DMS153 (cell line): ENCODE measurements at places on chromosomes 12 and 14.

GRCh38 chr12:104136577-104136976, 1.4 kb downstream of the NFYB start:
- DNase-seq = no peak

GRCh38 chr12:78209846-78210505, 379.3 kb downstream of the NAV3 start:
- DNase-seq = peak; percentile 99

GRCh38 chr12:64624035-64624434, 13.7 kb downstream of the RASSF3 start:
- DNase-seq = no peak

GRCh38 chr12:12070674-12071656, at the start of gene BCL2L14:
BCL2L14 (plus strand) TSS chr12:12070939; CDS start chr12:12079306, 8,367 bp downstream.
- no peak for DNase-seq

GRCh38 chr12:50218386-50218785, 51.2 kb upstream of the CERS5 start:
- DNase-seq = no peak

DNA sequence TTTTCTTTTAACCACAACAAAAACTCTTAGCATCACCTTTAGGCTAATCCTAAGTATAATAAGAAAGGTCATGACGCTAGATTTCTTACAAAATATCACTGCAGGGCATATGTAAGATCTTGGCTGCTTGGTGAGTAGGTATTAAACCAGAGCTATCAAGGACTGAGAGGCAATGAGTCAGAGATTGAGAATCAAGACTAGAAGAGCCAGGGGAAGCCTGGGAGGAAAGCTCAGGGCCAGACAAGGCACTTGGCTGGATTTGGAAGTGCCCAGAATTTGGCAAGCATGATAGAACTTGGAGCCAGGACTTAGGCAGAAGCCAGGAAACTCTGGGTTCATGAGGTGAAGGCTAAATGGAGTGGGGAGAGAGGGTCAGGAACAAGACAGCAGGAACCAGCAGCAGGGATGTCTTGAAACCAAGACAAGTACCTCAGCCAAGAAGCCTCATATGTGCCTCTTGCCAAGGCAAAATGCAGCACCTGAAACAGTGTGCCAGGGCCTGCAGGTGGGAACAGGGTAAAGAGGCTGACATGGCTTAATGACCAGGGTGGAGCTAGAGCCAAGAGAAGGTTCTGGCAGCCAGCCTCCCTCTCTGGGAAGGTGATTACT, 49.9 kb downstream of the PTHLH start:
- DNase-seq = no peak
